ENCODE measurements at places on chromosomes 1 and 21.
A peak's percentile ranks its signal among the peaks of the same experiment; 100 is the strongest.

GRCh38 chr21:45979651-45980050 lies 1.9 kb upstream of the COL6A1 start:
- DNase-seq: no peak

GRCh38 chr1:10733474-10734366 lies 62.7 kb downstream of the CASZ1 start:
- no peak for DNase-seq

GRCh38 chr1:19643121-19643520 lies 990 bp upstream of the NBL1 start:
- DNase-seq: no peak

DNA sequence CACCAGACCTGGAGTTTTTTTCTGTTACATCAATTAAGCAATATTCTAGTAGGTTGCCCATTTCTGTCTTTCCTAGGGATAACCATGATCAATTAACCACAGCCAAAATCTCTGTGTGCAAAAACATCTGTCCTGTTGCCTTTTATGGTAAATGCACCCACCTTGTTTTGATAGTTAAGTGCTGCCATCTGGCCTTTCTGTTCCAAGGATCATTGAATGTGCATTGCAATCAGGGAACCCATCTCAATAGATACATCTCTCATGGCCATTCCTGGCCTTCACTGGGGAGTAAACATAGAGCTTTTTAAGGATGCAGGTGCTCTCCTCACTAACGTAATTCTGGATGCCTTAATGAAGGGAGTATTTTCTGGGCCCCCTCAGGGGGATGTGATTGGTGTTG lies 111.8 kb upstream of the KIAA1614 start:
- peak; percentile 24 for DNase-seq

DNA sequence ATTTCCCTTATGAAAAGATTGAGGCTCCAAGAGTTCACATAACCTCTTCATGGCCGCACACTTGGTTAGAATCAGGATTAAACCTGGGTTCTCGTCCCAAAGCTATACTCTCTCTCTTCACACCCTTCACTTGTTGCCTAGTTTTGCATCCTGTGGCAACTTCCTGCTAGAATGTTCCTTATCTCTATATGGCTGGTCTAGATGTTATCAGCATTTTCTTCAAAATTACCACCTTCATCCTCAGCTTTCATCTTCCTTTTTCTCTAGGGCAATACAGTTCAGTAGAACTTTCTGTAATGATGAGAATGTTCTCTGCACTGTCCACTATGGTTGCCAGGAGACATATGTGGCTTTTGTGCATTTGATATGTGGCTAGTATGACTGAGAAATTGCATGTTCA lies 31.1 kb upstream of the BCAR3 start:
- DNase-seq: no peak

- no peak for DNase-seq
Measured at GRCh38 chr1:174428033-174428432, 19.7 kb upstream of the GPR52 start.

GRCh38 chr1:185044981-185045813 lies at the start of gene RNF2:
RNF2 (plus strand) TSS chr1:185045558; CDS start chr1:185087554, 41,996 bp downstream.
- DNase-seq: peak; percentile 50

- DNase-seq: no peak
Measured at GRCh38 chr21:45203983-45204382, 83.7 kb downstream of the POFUT2 start.

DNA sequence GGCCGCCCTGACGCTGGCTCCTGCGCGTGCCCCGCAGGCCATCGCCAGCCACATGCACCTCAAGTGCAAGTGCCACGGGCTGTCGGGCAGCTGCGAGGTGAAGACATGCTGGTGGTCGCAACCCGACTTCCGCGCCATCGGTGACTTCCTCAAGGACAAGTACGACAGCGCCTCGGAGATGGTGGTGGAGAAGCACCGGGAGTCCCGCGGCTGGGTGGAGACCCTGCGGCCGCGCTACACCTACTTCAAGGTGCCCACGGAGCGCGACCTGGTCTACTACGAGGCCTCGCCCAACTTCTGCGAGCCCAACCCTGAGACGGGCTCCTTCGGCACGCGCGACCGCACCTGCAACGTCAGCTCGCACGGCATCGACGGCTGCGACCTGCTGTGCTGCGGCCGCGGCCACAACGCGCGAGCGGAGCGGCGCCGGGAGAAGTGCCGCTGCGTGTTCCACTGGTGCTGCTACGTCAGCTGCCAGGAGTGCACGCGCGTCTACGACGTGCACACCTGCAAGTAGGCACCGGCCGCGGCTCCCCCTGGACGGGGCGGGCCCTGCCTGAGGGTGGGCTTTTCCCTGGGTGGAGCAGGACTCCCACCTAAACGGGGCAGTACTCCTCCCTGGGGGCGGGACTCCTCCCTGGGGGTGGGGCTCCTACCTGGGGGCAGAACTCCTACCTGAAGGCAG lies 23.4 kb upstream of the ARF1 start:
- DNase-seq: no peak

- no peak for DNase-seq
Measured at GRCh38 chr1:98323906-98324358, 337.6 kb upstream of the SNX7 start.

DNA sequence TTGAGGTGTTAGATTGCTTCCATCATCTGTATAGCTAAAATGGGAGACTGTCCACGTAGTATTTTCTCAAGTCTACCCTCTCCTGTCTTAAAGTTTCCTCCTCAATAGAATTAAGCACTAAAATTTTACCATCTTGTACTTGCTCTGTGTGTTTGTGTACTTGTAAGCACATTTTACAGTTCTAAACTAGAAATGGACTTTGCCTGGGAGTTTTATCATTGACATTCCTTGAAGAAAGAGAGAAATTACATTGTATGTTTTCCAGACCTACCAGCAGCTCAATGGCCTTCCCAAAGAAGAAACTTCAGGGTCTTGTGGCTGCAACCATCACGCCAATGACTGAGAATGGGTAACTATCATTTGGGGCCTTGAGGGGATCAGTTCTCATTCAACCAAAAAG lies 4.5 kb downstream of the NPL start:
- no peak for DNase-seq

DNA sequence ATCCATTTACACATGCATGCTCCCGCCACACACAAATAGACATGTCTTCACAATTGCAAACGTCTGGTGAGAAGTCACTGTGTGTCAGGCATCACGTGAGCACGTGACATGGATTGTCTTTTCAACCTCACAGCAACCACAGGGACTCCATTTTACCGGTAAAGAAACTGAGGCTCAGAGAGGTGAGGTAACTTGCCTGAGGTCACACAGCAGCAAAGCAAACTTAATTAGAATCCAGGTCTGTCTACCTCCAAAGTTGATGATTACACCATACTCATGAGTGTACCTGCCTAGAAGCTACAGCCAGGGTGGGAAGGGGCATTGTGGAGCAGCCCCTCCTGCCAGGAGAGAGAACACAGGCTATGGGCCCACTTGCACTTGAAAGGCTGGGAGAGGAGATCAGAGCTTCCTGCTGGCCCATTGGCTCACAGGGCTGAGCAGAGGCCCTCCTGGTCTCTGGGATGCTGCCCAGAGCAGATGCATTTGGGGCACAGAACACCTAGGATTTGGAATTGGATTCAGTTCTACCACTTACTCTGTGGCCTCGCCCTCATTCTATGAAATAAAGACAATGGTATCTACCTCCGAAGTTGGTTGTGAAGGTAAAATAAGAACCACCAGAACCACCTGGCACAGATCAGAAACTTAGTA lies 44.4 kb upstream of the SELENON start:
- DNase-seq: no peak

DNA sequence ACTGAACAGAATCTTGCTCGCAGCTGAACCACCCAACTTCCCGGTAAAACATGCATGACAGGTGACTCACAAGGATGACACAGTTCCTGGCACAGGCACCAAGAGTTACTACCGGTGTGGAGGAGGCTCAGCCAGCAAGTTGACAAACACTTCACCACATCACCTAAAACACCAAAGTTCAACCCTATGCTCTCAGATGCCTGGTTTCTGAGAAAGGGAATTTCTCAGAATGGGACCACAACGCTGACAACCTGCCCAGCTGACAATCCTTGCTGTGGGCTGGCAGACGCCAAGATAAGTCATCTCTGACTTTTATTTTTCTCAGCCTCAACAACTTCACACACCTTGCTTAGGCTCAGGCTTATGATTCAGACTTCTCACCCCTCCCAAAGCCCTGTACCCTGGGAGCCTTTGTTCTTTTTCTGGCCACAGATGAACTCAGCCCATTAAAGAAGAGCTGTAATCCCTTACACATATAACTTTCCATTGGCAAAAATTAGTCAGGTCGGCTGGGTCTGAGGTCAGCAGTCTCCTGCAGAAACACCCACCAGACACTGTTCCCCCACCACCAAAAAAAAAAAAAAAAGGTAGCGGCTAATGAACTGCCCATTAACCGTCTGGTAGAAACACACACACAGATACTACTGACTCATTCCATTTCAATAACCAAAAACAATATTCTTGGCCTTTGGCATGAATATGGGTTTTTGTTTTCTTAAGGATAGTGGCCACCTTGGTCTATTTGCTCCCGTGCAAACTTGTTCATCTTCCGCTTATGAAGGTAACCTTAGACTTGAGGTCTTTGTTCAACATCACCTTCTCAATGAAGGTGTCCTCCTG lies 10.8 kb upstream of the TIAM1 start:
- DNase-seq: no peak

DNA sequence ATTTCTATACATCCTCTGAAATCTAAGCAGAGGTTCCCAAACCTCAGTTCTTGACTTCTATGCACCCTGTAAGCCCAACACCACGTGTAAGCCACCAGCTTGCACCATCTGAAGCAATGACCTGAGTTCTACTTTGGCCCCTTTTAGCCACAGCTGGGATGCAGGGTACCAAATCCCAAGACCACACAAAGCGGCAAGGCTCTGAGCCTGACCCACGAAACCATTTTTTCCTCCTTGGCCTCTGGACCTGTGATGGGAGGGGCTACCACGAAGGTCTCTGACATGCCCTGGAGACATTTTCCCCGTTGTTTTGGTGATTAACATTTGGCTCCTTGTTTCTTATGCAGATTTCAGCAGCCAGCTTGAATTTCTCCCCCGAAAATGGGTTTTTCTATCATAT lies 38.8 kb downstream of the STXBP3 start:
- DNase-seq: no peak

- DNase-seq: peak; percentile 46
Measured at GRCh38 chr1:226109829-226110248, 47.3 kb downstream of the H3-3A start.

DNA sequence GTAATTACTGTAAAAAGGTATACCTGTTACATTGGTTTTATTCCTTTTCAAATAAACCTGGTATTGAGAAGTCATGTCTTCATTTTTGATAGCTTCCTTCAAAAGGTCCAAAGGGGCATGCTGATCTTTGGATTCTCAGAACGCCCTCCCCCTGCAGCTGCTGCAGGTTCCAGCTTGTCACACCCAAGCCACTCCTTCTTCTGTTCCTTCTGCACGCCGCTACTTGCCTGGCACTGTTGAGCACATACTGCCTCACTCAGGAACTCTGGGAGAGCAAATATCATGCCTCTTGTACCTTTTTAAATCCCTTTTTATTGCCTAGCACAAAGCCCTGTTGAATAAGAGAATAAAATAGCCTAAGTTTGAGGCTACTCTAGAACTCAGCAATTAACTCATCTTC lies 136.9 kb downstream of the BARHL2 start:
- DNase-seq: no peak

GRCh38 chr1:195714248-195714647 lies 894.0 kb downstream of the KCNT2 start:
- no peak for DNase-seq

DNA sequence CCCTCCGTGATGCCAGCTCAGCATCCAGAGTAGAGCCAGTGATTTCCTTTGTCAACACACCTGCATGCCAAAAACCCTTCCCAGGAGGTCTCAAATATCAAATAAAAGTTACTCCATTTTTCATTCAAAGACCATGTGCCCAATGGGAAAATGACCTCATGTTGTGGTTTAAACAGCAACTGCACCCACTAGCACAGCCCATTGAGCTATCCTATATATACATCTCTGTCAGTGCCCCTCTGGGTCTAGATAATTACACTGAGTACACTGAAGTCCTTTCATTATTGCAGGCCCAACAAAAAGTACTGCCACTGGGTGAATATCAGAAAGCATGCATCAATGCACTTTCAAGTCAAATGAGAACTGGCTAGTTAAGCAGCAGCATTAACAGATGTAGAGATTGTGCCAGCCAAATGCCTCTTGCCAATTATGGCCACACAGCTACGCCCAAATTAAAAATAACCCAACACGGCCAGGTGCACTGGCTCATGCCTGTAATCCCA lies 117.7 kb downstream of the SLC45A1 start:
- no peak for DNase-seq

DNA sequence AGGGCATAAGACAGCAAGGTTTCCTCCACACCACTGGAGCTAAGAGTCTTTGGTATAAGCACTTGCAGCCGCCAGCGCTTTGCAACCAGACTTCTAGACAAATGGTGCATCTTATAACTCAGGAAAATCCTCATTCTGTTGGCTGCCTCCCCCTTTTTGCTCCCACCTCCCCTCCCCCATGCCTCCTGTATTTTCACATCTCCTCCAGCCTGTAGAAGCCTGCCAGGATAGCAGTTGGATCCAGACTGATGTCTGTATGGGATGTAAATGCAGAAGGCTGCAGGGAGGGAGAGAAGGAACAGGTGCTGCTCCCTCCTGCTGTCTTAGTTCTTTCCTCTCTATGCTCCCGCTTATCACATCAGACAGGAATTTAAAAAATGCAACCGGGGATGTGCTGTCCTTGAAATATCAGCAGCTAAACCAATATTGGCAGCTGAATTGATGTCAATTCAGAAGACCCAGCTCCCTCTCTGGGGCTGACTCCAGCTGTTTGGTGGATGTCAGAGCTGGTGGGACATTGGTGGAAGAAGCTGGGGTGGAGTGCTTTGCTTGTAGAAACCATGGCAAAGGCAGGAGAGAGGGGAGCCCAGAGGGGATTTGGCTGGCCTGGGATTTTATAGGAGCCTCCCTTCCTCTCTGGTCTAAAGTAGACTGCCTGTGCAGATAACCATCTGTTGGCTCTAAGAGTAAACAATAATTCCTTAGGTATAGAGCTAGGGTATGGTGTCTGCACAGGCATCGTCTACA lies 53.5 kb downstream of the NFASC start:
- DNase-seq: no peak

DNA sequence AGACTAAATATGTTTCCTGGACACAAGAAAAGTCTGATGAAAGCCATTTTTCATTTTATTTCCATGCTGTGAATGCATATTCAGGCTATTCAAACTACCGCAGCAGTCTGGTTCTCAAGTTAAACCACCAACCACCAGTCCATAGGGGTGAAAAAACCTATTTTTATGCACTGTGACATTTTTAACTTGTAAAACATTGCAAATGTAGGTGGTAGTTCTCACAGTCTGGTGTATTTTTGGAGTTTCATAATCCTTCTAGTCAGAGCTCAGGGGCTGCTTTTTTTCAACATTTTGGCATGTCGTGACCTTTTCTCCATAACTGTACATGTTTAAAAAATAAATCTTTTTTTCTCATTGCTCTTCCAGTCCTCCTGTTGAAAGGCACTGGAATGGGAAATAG lies 907.6 kb upstream of the ADGRL2 start:
- DNase-seq: no peak

Measured in NCI-H2029 (cell line).